Karpas-422 (cell line): ENCODE measurements at places on chromosomes 5 and 9. TPM values are rescaled to one million over a fixed set of nuclear protein-coding genes. Genes with fewer than 3 reads are reported as not detected.
A peak's percentile ranks its signal among the peaks of the same experiment; 100 is the strongest.

Gene RNF208
- 0.26 and 0.36 TPM in 2 replicates for total RNA-seq

DNA sequence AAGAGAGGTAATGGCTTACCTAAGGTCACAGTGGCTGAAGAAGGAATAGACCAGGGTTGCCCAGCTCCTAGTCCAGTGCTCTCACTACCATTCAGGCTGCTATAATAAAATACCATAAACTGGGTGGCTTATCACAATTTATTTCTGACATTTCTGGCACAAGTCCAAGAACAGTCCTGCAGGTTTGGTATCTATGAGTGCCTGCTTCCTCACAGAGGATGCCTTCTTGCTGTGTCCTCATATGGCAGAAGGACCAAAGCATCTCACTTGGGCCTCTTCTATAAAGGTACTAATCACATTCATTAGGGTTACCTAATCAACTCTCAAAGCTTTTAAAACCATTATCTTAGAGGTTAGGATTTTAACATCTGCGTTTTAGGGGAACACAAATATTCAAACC, 17.2 kb downstream of the STARD4 start:
- no peak for DNase-seq
- no peaks in the 10 kb centered on the region for H3K27me3 ChIP-seq
- H3K27ac ChIP-seq, result no peak overlapping the region
- H3K4me3 ChIP-seq, result no peak overlapping the region
- H3K4me1 ChIP-seq, result no peaks in the 10 kb centered on the region
- H3K36me3 ChIP-seq, result no peaks in the 10 kb centered on the region; the same call in 1 of the 2 replicates

- no peaks in the 10 kb centered on the region for H3K27me3 ChIP-seq
- H3K4me1 ChIP-seq, result no peaks in the 10 kb centered on the region
- no peak overlapping the region for H3K4me3 ChIP-seq
- no peak overlapping the region for H3K27ac ChIP-seq
- H3K36me3 ChIP-seq, result no peaks in the 10 kb centered on the region
Measured at GRCh38 chr5:85375525-85375924, 990.8 kb upstream of the EDIL3 start.

Gene BSPRY
- not detected in 2 replicates for total RNA-seq

- H3K4me1 ChIP-seq, result no peaks in the 10 kb centered on the region
- H3K4me3 ChIP-seq, result no peak overlapping the region
- DNase-seq, result no peak
- H3K27ac ChIP-seq, result no peak overlapping the region
- H3K36me3 ChIP-seq, result no peaks in the 10 kb centered on the region
- no peaks in the 10 kb centered on the region for H3K27me3 ChIP-seq
Measured at GRCh38 chr5:96605144-96605837, 56.9 kb upstream of the CAST start.

DNA sequence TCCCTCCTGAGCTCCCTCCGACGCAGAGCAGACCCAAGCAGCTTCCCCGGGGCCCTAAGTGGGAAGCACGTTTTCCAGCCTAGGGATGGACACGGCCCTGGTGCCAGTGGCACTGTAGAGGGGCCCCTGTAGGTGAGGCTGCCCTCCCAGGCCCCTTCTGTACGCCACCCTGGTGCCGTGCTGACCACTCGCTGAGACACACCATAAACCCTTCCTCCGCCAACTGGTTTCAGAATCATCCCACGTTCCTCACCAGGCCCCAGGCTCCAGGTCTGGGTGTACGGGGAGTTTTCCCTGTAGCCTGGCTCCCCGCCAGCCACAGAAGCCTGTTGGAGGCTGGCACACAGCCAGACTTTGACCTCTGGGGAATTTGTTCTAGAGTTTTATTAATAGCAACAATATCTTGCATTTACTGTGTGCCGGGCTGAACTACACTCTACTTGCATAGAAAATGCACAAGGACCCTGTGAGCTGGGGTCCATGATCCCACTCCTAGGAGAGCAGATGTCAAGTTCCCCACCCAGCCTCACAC, 18.2 kb upstream of the WDR38 start:
- DNase-seq, result no peak
- H3K27ac ChIP-seq, result no peak overlapping the region
- H3K27me3 ChIP-seq, result no peaks in the 10 kb centered on the region
- H3K4me3 ChIP-seq, result no peak overlapping the region
- H3K36me3 ChIP-seq, result no peaks in the 10 kb centered on the region

Gene IFNA13
- not detected in 2 replicates for total RNA-seq

- H3K27me3 ChIP-seq, result no peaks in the 10 kb centered on the region
- H3K36me3 ChIP-seq, result peaks cover 15% of the 10 kb centered on the region; the same call in 1 of the 2 replicates
- H3K4me1 ChIP-seq, result peaks cover 35% of the 10 kb centered on the region
- no peak overlapping the region for H3K4me3 ChIP-seq
Measured at GRCh38 chr9:36484124-36484523, 84.1 kb upstream of the RNF38 start.

Gene IL17B
- total RNA-seq, result not detected in 2 replicates

Gene GBGT1
- 5.2 TPM in 2 replicates for total RNA-seq

DNA sequence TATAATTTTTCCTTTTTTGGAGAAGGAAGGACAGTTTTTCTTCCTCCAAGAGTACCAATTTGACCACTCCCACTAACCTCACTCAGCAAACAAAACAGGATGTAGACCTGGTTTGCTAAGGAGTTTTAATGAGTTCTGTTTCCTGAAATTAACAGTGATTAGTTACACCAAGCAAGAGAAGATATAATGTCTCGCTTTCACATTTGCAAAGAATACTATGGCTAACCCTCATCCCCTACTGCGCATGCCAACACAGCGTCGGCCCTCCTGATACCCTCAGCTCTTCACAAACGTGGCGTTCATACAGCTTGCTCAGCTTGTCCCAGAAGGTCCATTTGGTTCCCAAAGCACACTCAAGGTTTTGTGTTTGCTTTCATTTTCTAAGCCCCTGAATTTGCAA, 41.9 kb upstream of the IPPK start:
- peaks cover 15% of the 10 kb centered on the region for H3K36me3 ChIP-seq
- no peak overlapping the region for H3K27ac ChIP-seq

Gene PTGS1
- 0.07 TPM in 1 of 2 replicates, not detected in the other for total RNA-seq

Gene IL33
- not detected in 2 replicates for total RNA-seq

Gene PCDHB3
- total RNA-seq, result not detected in 2 replicates

GRCh38 chr5:88889189-88890069, 6.4 kb upstream of the MEF2C start:
- no peaks in the 10 kb centered on the region for H3K27me3 ChIP-seq
- H3K4me3 ChIP-seq, result peak overlapping the region; percentile 80
- peak overlapping the region; percentile 91 for H3K27ac ChIP-seq
- peak; percentile 84 for DNase-seq
- H3K4me1 ChIP-seq, result peaks cover 64% of the 10 kb centered on the region

DNA sequence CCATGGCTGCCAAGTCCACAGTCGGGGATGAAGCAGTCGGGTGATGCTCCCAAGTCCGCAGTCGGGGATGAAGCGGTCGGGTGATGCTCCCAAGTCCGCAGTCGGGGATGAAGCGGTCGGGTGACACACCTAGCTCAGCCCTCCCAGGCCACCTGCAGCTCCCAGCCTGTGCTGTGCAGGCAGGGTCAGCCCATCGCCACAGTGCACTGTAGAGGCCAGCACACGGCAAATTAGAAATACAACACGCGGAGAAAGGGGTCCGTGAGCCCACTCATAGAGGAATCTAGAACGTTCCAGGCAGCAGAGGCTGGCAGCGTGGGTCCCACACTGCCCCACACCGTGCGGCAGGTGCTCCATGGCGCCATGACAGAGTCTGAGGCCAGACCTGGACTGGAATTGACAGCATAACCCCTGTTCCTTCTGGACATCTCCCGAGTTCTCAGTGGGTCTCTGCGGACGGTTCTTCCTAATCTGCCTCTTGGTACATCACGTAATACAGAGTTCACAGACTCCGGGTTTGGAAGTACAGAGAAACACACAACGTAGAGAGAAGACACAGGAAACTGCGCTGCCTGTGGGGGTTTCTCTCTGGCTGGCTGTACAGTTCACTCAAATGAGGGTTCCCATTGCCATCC, 7.7 kb upstream of the EXOC3 start:
- peaks cover 5% of the 10 kb centered on the region for H3K4me1 ChIP-seq
- H3K27ac ChIP-seq, result no peak overlapping the region
- H3K36me3 ChIP-seq, result no peaks in the 10 kb centered on the region
- H3K27me3 ChIP-seq, result no peaks in the 10 kb centered on the region
- DNase-seq, result no peak

Gene OLFM1
- not detected in 2 replicates for total RNA-seq

Gene SVEP1
- not detected in 2 replicates for total RNA-seq

GRCh38 chr9:123724211-123724796, 205.6 kb downstream of the DENND1A start:
- H3K27me3 ChIP-seq, result no peaks in the 10 kb centered on the region
- H3K4me1 ChIP-seq, result peaks cover 6% of the 10 kb centered on the region
- DNase-seq, result peak; percentile 42
- no peak overlapping the region for H3K27ac ChIP-seq

GRCh38 chr5:138065102-138065501, 18.7 kb upstream of the WNT8A start:
- no peak overlapping the region for H3K27ac ChIP-seq
- no peaks in the 10 kb centered on the region for H3K36me3 ChIP-seq
- peak; percentile 69 for DNase-seq
- no peak overlapping the region for H3K4me3 ChIP-seq
- no peaks in the 10 kb centered on the region for H3K27me3 ChIP-seq

- H3K36me3 ChIP-seq, result no peaks in the 10 kb centered on the region
- H3K4me1 ChIP-seq, result no peaks in the 10 kb centered on the region
- H3K27ac ChIP-seq, result no peak overlapping the region
- no peaks in the 10 kb centered on the region for H3K27me3 ChIP-seq
- no peak for DNase-seq
Measured at GRCh38 chr5:16877267-16877935, 58.7 kb downstream of the MYO10 start.

Gene C6
- not detected in 2 replicates for total RNA-seq

DNA sequence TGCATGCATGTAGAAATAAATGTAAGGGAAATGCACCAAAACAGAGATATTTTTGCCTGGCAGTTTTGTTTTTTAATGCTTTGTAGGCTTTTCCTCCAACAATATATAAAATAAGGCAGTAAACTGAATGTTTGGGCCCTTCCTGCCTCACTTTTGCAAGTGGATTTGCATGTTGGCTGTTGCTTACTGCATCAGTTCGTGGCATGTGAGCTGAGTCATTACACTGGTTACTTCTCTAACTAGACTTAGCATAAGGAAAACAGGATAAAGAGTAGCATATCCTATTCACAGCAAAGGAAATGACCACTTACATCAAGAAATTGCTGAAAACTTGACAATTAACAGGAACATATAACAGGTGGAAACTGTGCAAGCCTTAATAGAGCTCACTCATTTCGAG, 113.4 kb downstream of the TLE1 start:
- no peaks in the 10 kb centered on the region for H3K4me1 ChIP-seq
- no peaks in the 10 kb centered on the region for H3K27me3 ChIP-seq
- no peak overlapping the region for H3K4me3 ChIP-seq
- H3K27ac ChIP-seq, result no peak overlapping the region

- H3K27me3 ChIP-seq, result no peaks in the 10 kb centered on the region
- no peak overlapping the region for H3K4me3 ChIP-seq
- no peaks in the 10 kb centered on the region for H3K4me1 ChIP-seq
- DNase-seq, result no peak
- H3K36me3 ChIP-seq, result no peaks in the 10 kb centered on the region
- no peak overlapping the region for H3K27ac ChIP-seq
Measured at GRCh38 chr5:2848619-2849018, 97.1 kb upstream of the IRX2 start.

Gene CTXN3
- total RNA-seq, result not detected in 2 replicates

Gene TAL2
- 4.1 and 18.4 TPM in 2 replicates for total RNA-seq

DNA sequence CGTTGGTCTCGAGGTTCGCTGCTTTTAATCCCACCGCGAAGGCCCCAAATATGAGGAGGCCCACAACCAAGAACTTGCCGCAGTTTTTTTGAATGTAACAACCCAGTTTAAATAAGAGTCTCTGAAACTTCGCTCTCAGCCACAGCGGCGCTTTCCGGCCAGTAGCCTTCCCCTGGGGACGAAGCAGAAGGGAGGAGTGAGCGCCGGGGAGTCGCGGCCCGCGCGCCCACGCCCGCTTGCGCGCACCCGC, 10.4 kb downstream of the PTCH1 start:
- peak overlapping the region; percentile 71 for H3K4me3 ChIP-seq
- no peak overlapping the region for H3K27ac ChIP-seq
- no peaks in the 10 kb centered on the region for H3K27me3 ChIP-seq
- DNase-seq, result peak; percentile 78
- H3K36me3 ChIP-seq, result no peaks in the 10 kb centered on the region
- peaks cover 62% of the 10 kb centered on the region for H3K4me1 ChIP-seq

DNA sequence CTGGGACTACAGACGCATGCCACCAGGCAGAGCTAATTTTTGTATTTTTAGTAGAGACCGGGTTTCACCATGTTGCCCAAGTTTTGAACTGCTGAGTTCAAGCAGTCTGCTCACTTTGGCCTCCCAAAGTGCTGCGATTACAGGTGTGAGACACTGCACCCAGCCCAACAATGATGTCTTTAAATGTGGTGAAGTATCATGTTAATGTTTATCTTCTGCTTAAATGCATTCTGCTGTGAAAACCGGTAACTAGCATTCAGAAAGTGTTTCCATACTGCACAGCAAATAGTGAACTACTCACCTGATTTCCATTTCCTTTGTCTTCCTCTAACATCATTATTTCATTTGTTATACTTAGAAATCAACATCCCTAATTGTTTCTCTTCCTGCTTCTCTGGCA, 264.0 kb upstream of the ITGA1 start:
- no peaks in the 10 kb centered on the region for H3K36me3 ChIP-seq
- no peaks in the 10 kb centered on the region for H3K27me3 ChIP-seq
- H3K27ac ChIP-seq, result no peak overlapping the region
- no peak for DNase-seq
- no peaks in the 10 kb centered on the region for H3K4me1 ChIP-seq
- no peak overlapping the region for H3K4me3 ChIP-seq

DNA sequence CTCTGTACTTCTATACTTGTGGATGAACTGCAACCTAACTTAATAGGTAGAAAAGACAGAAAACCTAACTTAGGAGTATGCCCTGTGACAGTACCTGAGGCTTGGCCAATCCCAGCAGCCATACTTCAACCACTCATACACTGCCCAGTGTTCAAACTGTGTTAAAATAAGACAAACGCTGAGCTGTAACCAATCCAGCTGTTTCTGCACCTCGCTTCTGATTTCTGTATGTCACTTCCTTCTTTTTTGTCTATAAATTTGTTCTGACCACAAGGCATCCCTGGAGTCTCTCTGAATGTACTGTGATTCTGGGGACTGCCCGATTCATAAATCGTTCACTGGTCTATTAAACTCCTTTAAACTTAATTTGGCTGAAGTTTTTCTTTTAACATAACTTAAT, 41.4 kb downstream of the AUH start:
- DNase-seq, result peak; percentile 62
- H3K27me3 ChIP-seq, result no peaks in the 10 kb centered on the region
- peak overlapping the region; percentile 41; the same call in 1 of the 2 replicates for H3K27ac ChIP-seq
- H3K4me1 ChIP-seq, result peaks cover 19% of the 10 kb centered on the region
- no peak overlapping the region for H3K4me3 ChIP-seq

GRCh38 chr5:83401775-83402174, 69.8 kb upstream of the VCAN start:
- H3K36me3 ChIP-seq, result no peaks in the 10 kb centered on the region
- H3K4me3 ChIP-seq, result no peak overlapping the region
- H3K4me1 ChIP-seq, result no peaks in the 10 kb centered on the region
- no peaks in the 10 kb centered on the region for H3K27me3 ChIP-seq

Gene OR1K1
- total RNA-seq, result not detected in 2 replicates

- H3K4me3 ChIP-seq, result peak within 1 kb of the TSS; percentile 89
- peaks cover 5% of the 10 kb centered on the region; the same call in 1 of the 2 replicates for H3K36me3 ChIP-seq
- DNase-seq, result peak; percentile 100
- no peaks in the 10 kb centered on the region for H3K27me3 ChIP-seq
- peak within 1 kb of the TSS; percentile 84 for H3K27ac ChIP-seq
- H3K4me1 ChIP-seq, result peaks cover 40% of the 10 kb centered on the region
Measured at GRCh38 chr9:37465249-37466036, at the start of gene ZBTB5. TSS of gene ZBTB5 (minus strand) at chr9:37465450. CDS start at chr9:37442551, 22,899 bp downstream.
